ELR (cell line): ENCODE measurements at places on chromosomes 5 and 9.

DNA sequence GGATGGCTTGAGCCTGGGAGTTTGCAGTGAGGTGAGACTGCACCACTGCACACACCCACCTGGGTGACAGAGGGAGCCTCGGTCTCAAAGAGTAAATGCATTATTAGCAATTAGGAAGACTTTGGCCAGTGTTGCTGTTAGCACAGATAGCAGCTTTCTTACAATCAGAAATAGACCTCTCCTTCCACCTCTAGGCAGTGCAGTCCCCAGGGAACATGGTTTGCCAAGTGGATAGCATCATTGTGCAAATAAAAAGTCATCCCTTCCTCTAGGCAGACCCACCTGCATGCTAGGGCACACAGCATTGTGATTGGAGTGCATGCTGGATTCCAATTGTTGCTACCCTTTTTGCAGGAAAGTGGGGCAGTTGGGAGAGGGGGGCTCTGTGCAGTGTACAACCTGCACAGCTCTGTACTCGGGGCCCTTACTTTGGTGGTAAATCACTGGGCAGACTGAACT lies 77.9 kb upstream of the KLF9 start:
- DNase-seq, result no peak

GRCh38 chr5:109803854-109804253 lies 114.1 kb downstream of the MAN2A1 start:
- DNase-seq, result no peak

- no peak for DNase-seq
These were observed 215.2 kb downstream of the CRB2 start for GRCh38 chr9:123571240-123571639.

- DNase-seq, result peak; percentile 87
These were observed 50.3 kb downstream of the FYB1 start for GRCh38 chr5:39169081-39169480.

GRCh38 chr5:170067574-170068170 lies 38.0 kb upstream of the FOXI1 start:
- no peak for DNase-seq

- no peak for DNase-seq
These were observed 20.7 kb downstream of the SLIT3 start for GRCh38 chr5:169280286-169280685.

DNA sequence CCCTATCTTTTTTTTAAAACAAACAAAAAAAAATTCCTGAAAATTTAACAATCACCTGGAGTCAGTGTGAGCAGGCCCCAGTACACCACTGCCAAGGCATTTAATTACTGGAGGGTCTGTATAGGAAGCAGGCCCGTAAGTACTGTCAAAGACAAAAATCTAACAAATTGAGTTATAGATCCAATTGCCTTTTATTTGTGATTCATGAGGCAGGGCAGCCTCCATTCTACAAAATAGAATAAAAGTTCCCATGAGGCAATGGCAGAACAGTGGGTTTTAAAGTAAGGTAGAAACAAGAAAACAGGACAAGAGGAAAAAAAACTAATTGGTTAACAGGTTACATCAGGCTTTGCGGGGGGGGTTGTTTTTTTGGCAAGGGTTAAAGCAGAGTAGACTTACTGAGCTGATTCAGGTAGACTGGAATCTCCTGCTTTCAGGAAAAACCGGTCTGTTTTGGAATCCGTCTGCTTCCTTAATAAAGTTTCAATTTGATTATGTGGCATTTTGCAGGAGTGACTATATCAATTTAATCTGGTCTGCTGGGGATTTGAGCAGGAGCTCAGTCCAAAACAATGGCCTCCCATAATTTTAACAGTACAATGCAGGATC lies 48.9 kb downstream of the AUH start:
- DNase-seq, result no peak

DNA sequence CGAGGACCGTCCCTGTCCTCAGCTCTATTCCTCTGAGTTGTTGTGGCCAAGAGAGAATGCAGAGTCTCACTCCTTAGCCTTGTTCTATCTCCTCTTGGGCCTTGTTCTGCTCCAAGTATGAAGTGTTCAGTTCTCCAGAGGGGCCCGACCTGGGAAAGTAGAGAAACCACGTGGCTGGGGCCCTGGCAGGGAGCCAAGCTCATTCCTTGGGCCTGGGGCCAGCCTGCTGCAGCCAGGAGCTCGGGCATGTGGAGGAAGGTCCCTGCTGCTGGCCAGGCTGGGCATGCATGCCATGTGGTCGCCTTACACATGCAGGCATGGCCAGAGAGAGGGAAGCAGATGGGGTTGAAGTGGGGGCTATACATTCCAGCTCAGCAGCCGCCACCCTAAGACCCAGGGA lies 60.7 kb downstream of the COL27A1 start:
- no peak for DNase-seq

- no peak for DNase-seq
These were observed 56.5 kb downstream of the AMBP start for GRCh38 chr9:114021578-114021977.

- DNase-seq, result peak; percentile 74
These were observed 73.6 kb upstream of the RETREG1 start for GRCh38 chr5:16690243-16690852.

- peak; percentile 43 for DNase-seq
These were observed 135.0 kb downstream of the STK32A start for GRCh38 chr5:147369742-147370374.

DNA sequence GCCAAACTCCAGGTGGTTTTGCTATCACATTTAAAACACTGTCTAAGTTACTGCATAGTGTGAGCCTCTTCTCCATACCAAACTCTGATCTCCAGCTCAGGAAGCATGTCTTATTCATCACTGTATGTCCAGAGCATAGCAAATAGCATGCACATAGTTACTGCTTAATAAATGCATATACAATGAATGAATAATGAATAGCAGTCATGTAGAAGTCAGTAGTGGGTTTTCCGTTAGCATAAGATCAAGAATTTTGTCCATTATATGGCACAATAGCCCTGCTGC lies 329.4 kb downstream of the ARRDC3 start:
- DNase-seq, result no peak

- DNase-seq, result no peak
These were observed 12.6 kb downstream of the SDHA start for GRCh38 chr5:230711-231110.

DNA sequence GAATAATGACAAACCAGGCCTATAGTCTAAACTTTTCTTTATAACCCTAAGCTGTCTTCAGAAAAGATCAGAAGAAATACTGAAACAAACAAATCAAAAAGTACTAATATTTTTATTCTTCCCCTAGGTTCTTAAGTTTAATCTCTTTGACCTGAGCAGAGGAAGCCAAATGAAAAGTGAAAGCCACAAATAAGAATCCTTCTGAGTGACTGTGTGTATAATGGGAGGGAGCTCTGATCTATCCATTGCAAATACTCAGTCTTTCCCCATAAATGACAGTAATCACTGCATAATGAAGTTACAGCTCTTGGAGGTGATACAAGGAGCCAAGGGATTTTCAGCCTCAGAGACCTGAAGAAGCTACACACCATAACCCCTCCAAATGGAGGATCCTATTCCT lies 126.9 kb upstream of the ATP10B start:
- DNase-seq, result no peak

DNA sequence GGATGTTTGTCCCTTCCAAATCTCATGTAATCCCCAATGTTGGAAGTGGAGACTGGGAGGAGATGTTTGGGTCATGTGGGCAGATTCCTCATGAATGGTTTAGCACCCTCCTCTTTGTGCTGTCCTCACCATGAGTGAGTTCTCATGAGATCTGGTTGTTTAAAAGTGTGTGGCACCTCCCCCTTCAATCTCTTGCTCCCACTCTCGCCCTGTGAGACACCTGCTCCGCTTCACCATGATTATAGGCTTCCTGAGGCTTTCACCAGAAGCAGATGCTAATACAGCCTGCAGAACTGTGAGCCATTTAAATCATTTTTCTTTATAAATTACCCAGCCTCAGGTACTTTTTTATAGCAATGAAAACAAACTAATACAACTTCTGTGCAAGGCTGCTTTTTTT lies 127.3 kb upstream of the CCDC152 start:
- no peak for DNase-seq
